ENCODE measurements at places on chromosomes 12 and 14. TPM values are rescaled to one million over a fixed set of nuclear protein-coding genes. Genes with fewer than 3 reads are reported as not detected.

Gene KCNK13
- total RNA-seq, result not detected

Gene MLEC
- 132 TPM for total RNA-seq

Gene P2RX7
- 5.1 TPM for total RNA-seq

Gene GNB3
- 9.4 TPM for total RNA-seq

Gene PLEKHG3
- 8.0 TPM for total RNA-seq

Gene LALBA
- not detected for total RNA-seq

Gene SPX
- not detected for total RNA-seq

Measured in endothelial cell of umbilical vein (primary cell).